ENCODE measurements at places on chromosomes 3 and 15.

- no peak for DNase-seq
Observed at GRCh38 chr15:99006904-99007495, 592 bp downstream of the PGPEP1L start.

GRCh38 chr3:32782407-32782806 lies 35.4 kb upstream of the TRIM71 start:
- DNase-seq, result no peak

DNA sequence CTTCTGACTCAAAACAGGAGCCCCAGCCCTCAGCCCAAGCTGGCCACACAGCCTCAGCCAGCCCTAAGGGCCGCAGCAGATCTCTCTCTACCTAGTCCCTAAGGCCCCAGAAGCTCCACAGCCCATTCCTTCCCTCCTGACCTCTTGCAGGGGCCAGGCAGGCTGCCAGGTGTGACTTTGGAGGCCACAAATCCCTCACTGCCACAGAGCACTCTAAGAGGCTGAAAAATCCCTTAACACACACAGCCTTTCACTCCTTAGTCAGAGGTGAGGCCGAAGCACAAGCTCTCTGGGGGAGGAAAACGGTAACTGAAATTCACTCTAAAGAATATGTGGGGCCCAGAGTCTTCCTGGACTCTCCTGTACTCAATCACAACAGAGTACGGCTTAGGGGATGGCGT lies 23.3 kb downstream of the LRRC2 start:
- DNase-seq, result no peak

- DNase-seq, result no peak
Observed at GRCh38 chr3:12229896-12230295, 59.0 kb upstream of the PPARG start.

- DNase-seq, result no peak
Observed at GRCh38 chr15:56244811-56245576, 1.3 kb upstream of the RFX7 start.

DNA sequence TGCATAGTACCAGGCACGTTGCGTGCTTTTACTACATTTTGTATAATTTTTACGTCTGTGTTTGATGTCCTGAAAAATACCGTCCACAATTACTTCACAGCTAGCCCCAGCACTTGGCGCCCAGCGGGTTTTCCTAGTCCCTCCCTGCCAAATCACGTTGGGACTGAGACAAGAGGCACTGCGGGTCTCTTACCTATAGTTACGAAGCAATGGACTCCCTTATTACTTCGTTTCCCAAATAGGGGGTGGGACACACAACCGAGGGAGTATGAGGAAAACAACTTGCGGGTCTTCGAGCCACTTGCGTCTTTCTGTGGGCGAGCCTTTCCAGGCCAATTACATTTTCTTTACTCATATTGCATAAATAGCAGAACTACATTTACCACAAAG lies 620 bp upstream of the CMSS1 start:
- no peak for DNase-seq

All from stimulated activated CD8-positive, alpha-beta memory T cell treated with anti-CD3 and anti-CD28 coated beads, Interleukin-2, amount 100 ng/mL, for 1 hour (primary cell).